ENCODE measurements at places on chromosomes 16 and 17. TPM values are rescaled to one million over a fixed set of nuclear protein-coding genes. Genes with fewer than 3 reads are reported as not detected.

Gene SULT1A2
- not detected for total RNA-seq

Gene PHF23
- 54.8 TPM for total RNA-seq

Gene SLC6A4
- not detected for total RNA-seq

Gene CPSF4L
- total RNA-seq, result not detected

Gene CHST5
- total RNA-seq, result not detected

Gene GPR142
- not detected for total RNA-seq

Gene NACA2
- not detected for total RNA-seq

Gene KRTAP4-1
- total RNA-seq, result not detected

DNA sequence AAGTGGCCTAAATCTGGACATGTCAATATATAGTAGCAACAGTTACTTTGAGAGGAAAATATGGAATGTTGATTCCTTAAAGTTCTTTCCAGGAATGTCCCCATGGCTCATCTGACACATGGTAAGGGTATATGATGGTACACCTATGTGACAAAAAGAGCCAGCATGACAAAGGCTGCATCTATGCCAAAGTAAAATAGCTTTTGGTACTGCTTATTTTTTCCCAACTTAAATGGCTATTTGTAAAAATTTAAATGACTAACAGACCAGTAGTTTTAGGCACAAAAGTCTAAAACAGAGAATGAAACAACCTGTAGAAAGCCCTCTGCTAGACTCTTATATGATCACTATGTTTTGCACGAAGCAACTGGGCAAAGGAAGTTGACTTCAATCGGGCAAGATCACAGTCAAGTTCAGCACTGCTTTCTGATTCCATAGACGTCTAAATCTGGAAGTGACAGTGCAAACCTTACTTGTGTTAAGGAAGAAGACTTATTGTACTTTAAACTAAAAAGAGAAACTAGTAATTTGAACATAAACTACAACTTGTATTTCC lies 135.1 kb downstream of the SKAP1 start:
- DNase-seq, result no peak

DNA sequence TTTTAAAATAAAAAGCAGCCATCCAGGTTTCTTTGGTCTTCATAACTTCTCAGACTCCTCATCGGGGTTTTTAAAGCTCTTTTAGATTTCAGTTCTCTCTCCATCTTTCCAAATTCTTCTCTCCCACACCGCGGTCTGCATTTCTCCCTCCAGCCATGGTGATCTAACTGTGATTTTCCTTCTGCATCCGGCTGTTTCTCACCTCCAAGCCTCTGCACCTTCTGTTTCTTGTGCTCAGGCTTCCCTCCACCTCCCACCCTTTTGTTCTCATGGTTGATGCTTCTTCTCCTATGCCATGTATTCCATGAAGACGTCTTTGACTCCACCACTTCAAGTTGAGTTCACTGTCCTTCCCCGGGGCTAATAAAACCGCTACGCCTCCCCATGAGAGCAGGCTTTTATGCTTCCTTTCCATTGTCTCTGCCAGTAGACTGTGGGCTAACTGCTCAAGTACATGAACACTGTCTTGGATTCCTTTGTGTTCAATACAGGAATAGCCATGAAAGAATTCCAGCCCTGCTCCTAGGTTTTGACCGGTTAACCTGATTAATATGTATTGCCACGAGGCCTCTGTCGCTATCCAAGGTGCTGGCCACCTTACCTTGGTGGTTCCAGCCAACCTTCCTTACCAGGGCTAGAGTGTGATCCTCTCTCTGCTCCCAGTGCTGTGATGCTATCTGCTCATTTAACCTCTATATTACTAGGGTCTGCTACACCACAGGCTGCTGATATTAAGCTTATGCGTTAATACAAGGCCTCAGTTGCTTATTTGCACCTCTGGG lies 625.1 kb downstream of the HS3ST4 start:
- DNase-seq, result no peak

GRCh38 chr17:3724378-3725077 lies 825 bp downstream of the HASPIN start:
- no peak for DNase-seq

- no peak for DNase-seq
Observed at GRCh38 chr17:83175822-83176622, 96.6 kb downstream of the METRNL start.

DNA sequence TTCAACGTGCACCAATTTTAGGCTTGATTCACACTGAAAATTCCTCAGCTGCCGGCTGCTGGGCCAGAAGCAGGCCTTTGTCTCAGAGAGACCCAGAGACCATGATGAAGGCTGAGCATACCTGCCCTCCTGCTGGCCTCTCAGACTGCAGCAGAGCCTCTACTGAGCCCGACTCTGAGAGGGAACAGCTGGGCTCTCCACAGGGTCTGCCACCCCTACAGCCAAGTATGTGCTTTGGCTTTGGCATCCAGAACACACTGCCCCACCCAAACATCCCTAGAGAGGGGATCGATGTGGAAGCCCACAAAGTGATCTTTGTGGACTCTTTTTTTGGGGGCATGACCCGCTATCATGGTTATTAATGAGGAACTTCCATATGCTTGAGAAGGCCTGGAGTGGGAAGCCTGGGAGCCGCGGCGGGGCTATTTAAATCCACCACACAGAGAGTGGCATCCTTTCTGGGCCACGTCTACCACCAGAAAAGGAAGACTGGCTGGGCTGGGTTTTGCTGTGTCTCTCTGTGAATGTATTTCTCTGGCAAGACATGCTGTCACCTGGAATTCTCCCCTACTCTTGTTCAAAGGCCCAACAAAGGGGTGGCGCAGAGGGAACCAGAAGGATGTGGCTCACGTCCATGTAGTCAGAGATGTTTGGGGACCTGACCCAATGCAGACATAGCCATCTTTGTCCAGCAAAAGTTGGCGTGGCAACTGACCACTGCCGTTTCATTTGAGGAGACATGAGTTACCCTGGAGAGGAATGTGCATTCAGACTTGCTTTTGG lies 69.3 kb downstream of the GNAO1 start:
- DNase-seq, result no peak

GRCh38 chr17:8963647-8964258 lies 1.8 kb downstream of the PIK3R5 start:
- DNase-seq, result no peak

DNA sequence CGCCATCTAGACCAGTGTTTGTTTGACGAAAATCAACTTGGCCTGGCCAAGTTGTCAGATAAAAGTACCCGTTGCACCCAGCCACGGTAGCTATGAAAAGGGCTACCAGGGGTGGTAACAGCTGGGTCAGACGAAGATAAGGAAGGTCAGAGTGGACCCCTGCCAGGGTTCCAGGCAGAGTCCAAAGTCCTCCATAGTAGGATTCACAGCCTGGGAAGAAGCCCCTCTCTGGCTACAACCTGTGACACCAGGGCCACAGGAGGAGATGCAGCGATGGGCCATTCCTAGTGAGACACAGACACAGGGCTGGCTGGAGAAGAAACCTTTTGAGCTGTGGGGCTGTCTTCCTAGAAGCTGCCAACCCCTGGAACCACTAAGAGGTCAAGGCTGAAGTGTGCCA lies 39.3 kb downstream of the MEAK7 start:
- no peak for DNase-seq

GRCh38 chr17:19005137-19005773 lies 691 bp upstream of the FAM83G start:
- DNase-seq, result no peak

GRCh38 chr17:31513731-31514427 lies 122.4 kb downstream of the RAB11FIP4 start:
- DNase-seq, result no peak

Data from Daoy (cell line).